ENCODE measurements at places on chromosomes 16 and 17.

DNA sequence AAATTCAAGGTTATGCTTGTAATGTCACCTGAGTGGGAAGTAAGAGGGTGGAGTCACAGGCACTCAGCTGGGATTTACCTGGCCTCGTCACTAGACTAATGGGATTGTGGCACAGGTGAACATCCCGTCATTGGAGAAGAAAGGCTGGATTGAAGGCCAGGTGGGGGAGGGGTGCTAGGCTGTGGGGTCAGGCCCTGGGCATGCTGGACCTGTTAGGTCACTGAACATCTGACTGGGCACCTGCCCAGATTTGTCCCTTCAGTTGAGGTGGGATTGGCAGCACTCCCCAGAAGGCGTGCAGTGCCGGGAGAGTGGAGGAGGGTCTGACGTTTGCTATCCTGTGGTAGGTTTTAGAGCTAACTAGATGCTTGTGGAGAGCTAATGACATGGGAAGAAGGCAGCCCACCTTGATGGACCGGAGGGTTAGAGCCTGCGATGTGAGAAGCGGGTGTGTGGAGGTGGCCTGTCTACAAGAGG, 161.5 kb upstream of the ZNF267 start:
- DNase-seq = no peak

DNA sequence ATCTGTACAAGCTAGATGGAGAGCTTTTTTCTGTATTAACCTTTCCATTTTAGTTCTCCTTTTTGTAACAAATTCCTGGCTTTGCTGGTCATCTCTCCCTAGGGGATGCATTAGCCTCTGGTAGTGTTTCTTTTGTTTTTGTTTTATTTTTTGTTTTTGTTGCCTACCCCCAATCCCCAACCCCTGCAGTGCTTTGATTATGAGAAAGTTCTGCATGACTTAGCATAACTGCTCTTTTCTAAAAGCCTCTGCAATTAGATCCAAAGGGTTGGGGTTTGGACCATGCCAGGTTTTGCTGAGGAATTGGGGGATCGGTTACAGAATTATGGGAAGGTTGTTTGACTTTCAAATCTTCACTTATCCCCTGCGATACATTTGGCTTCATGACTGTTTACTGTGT, 98.2 kb downstream of the ADAMTS18 start:
- no peak for DNase-seq

DNA sequence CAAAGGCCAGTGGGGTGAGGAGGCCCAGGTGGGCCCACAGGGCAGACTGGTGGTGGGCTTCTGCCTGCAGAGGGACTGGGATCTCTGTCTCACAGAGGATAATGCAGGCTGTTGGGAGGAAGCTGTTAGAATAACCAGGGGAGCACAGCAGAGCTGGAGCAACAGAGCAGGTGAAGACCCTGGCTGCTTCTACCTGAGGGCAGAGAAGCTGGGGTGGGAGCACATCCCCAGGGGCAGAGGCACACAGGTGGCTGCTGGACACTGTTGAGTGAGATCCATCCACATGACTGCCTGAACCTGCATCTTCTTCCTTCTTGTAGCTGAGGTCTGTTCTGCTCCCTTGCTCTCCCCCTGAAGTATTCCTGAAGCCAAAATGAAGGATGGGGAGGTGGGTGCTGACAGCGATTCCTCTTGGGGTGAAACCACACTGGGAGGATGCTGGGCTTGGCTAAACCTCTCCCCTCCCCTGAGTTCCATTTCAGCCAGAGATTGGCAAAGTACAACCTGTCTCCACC, 1725.0 kb downstream of the TP53TG3F start:
- DNase-seq = no peak

DNA sequence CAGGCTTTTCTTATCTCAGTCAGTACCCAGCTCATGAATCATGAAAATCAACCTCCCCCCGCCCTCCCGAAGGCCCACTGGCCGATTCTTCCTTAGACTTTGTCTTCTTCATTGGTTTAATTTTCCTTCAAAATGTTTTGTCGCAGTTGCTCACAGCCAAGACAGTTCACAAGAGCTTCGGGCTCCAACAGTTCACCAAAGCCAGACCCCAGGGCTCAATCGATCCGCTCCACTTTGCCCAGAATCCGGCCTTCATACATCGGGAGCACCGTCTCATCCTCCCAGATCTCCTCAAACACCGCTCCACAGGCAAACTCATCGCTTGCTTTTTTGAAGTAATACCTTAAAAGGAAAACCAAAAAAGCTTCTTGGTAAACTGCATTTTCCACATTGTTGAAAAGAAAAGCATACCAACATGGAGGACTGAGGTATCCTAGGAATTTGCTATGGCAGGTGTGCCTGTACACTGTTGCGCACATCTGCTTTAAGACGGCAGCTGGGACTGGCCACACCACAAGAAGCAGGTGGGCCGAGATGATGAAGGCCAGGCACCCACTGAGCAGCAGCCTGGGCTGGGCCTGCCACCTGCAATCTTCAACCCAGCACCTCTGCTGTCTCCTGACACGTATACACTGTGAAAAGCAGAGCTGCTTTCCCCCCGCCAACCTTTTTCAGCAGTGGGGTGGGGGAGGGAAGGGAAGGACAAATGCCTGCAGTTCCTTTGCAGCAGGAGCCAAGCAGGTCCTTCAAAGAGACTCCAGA, 31.5 kb downstream of the AXIN2 start:
- DNase-seq = no peak

GRCh38 chr17:77488531-77489238, 347.9 kb downstream of the SEC14L1 start:
- DNase-seq = no peak

DNA sequence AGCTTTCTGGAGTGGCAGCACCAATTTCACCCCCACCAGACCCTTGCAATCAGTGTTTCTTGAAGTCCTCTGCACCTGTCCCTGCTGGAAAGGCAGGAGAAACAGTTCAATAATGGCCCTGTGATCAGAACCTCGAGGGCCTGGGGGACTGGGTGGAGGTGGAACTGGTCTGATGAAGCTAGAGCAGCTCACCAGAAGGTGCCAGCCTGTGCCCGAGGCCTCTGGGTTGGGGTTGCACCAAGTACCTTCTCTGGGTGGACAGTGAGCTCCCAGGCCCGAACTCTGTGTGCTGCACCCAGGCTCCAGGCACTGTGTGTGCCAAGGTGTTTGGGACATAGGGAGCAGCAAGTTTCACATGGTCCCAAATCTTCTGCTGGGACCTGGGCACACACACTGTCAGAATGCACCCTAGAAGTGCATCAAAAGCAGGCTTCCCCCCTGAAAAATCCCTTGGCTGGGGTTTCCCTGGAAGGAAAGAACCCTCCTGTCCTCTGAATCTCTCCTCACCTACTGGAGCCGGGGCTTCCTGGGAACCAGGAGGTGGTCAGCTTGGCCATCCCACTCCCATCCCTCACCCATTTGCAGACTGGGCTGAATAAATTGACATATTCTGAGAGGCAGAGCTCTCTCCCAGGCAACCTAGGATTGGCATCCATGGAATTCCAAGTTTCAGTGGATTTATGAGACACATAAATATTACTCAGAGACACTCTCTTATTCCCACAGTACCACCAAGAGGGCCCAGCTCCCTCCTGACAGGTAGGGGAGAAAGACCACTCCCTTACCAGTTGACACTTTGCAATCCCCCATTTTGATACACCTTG, 17.4 kb downstream of the CD300LG start:
- DNase-seq = no peak
